ENCODE measurements at places on chromosomes 13 and 19.

DNA sequence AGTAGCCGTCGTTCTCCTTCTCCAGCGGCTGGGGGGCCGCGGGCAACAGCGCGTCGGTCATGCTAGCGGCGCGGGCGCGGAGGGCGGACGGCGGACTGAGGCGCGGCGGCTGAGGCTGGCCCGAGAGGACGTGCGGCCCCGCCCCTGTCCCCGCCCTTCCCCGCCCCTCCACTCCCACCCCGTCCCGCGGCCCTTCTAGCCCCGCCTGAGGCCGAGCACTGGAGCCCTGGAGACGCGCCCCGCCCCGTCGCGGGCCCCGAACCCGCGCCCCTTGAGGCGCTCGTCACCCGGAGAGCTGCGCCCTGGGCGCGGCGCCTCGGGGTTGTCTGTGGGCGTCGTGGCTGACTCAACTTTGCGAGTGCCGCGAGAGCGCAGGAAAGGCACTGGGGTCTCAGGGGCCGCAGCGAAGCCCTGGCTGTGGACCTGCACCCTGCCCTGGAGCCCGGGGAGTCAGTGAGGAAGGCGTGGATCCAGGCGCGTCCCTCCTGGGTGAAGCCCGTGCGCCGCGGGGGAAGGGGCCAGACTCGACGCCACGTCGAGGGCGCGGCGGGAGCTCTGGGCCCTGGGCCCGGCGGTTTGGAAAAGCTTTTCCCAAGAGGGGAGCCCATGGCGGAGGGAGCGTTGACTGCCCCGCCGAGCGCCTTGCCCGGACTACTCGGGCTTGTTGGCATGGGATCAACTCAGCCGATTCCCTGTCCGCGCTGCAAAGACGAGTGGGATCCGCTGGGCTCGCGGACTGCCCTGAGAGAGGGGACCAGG lies at the start of gene RHPN2:
TSS of gene RHPN2 (minus strand) at position 97 of the 759 bp plus-strand sequence. CDS start at position 61, 36 bp downstream.
- peak; percentile 56 for DNase-seq

DNA sequence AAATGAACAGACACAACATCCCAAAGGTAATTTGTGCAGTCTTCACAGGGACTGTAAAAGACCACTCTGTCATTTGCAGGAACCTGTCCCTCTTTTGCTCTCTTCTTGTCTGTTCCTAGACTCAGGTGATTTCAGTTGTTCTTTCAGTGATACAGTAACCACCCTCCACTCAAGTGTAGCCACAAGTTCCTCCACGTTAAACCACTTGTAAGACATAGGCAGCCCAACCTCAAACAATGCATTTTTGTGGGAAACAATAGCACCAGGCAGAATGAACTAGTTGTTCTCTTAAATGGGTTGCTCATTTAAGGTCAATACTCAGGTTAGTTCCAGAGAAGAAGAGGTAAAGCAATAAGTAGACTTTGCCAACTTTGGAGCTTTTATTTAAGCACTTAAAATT lies 359.4 kb downstream of the MZT1 start:
- no peak for DNase-seq

- no peak for DNase-seq
Measured at GRCh38 chr19:16875584-16876555, 12.9 kb upstream of the F2RL3 start.

DNA sequence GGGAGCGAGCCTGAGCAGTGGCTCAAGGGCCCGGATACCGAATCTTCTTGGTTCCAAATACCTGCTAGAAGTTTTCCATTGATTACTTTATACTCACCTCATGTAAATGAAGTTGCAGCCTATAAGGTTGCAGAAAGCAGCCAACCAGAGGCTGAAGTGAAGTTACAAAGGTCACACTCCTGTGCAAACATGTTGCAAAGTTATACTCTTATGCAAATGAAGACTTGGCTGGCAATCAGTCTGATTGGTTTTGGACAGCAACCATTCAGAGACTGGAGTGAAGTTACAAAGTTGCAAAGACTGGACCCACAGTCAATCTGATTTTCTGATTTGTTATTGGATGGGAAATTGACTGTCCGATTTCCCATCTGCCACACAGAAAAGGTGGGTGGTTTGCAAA lies 152.5 kb downstream of the GGACT start:
- DNase-seq: no peak

- DNase-seq: no peak
Measured at GRCh38 chr13:97262058-97262457, 39.9 kb downstream of the MBNL2 start.

DNA sequence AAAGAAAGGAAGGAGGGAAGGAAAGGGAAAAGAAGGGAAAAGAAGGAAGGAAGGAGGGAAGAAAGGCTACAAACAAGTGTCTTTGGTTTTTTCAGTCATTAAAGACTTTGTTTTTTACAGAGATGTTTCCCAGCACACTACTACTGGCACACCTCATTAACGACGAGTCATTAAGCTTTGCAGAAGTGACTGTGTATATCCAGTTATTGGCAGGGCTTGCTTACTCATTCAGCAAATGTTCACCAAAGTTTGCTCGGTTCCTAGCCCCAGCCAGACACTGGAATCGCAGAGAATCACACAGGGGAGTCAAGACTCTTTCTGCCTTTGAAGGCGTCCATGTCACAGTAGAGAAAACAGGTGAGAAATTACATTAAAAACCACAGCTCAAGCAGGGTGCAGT lies 4.3 kb downstream of the NLRP12 start:
- DNase-seq: no peak

DNA sequence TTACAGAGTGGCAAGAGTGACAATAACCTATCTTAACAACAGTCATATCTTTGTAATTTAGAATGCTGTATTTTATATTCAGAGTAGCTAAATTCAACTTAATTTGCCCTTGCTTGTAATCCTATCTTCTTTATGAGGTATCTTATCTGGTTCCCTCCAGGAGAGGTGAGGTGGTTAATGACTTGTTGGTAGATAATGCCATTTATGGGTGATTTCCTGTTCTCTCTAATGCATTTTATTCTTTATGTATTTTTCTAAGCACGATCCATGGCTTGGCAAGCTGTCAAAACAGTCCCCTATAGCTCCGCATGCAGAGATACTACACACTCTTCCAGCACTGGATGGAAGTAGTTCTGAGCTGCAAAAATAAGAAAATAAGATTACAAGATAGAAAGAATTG lies 267.9 kb downstream of the LMO7 start:
- DNase-seq: no peak

- DNase-seq: no peak
Measured at GRCh38 chr13:42996584-42996983, 4.5 kb upstream of the EPSTI1 start.

DNA sequence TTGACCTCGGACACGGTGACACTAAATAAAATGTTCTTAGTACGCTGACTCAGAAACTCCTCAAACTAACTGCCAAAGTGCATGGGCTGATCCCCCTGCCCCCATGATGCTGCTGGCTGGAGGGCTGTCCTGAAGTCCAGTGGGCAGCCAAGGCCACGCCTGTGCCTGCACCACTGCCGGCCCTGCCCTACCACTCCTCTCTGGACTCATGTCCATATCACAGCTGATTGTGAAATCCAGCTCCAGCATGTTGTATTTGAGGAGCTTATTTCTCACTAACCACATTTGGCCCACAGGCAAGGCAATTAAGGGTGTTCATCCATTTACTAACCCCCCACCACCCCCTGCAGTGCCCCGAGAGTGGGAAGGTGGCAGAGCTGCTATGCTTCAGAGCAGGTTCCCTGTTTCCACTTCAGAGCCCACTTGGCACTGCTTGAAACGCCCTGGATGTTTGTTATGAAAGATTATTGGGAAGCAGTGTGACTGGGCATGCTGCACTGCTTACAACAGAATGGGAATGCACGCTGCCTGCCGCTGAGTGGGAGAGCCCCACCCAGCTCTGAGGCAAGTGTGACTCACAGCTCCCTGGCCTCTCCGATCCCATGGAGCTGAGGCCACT lies 114.0 kb downstream of the UQCRFS1 start:
- DNase-seq: no peak

DNA sequence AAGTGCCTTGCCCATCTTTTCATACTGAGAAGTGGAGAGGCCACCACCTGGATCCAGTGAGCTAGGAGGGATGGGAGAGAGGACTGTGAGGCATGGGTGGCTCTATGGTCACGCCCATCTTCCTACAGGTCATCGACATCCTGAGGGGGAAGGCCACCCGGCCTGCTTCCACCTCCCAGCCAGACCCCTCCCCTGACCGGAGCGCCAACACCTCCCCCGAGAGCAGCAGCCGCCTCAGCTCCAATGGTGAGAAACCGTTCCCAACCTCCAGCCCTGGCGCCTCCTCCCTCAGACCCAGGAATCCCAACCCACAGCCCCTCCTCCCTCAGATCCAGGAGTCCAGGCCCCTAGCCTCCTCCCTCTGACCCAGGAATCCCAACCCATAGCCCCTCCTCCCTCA lies 10.1 kb downstream of the BCL3 start:
- DNase-seq: no peak

GRCh38 chr13:113291129-113291528 lies 5.9 kb upstream of the LAMP1 start:
- DNase-seq: no peak

- DNase-seq: no peak
Measured at GRCh38 chr13:80499536-80500290, 158.8 kb upstream of the SPRY2 start.

GRCh38 chr19:11570039-11570462 lies 7.4 kb downstream of the ACP5 start:
- DNase-seq: no peak

GRCh38 chr19:35518313-35518712 lies 4.9 kb upstream of the DMKN start:
- DNase-seq: no peak

DNA sequence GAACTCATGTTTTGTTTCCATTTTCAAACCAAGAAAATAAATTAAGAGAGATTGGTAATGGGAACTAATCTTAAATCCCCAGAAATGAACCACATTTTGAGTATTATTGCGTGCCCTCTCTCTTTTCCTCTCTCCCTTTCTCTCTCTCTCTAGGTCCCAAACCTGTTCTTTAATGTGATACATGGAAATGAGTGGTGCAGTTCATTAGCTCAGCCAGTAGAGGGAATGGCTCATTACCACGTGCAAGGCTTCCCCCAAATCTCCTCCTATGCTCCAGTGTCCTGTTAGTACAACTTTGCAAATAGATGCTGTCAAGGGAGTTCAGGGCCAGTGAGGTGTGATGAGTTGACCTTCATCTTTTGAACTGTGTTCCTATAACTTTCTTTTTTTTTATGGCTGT lies 178.4 kb downstream of the FGF9 start:
- no peak for DNase-seq

DNA sequence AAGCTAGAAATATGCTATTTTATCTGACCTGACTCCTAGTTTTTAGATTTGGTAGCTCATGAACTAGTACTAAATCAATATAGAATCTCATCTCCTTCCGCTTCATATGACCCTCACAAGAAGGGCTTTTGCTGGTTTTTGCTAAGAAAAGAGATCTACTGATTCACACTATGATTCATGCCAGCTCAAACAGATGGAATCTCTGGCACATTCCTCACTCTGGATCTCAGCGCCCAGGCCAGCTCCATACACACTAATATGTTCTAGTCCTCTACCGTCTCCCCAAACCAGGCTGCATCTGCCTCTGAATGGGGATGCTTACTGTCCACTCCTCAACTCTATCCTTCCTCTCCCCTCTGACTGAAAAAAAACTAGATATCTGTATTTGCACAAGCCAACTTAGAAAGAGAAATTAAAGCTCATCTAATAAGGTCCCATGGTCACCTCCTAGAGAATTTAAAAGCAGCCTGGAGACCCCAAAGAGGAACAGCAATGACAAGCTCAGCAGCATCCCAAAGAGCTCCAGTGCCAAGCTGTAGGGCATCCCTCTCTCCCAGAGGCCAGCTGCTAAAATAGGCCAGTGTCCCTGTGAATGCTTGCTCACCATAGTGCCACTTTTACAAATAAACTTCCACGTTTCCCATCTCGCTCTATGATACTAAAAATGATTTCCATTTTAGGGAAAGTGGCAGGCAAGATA lies 74.9 kb downstream of the LHFPL6 start:
- DNase-seq: no peak

DNA sequence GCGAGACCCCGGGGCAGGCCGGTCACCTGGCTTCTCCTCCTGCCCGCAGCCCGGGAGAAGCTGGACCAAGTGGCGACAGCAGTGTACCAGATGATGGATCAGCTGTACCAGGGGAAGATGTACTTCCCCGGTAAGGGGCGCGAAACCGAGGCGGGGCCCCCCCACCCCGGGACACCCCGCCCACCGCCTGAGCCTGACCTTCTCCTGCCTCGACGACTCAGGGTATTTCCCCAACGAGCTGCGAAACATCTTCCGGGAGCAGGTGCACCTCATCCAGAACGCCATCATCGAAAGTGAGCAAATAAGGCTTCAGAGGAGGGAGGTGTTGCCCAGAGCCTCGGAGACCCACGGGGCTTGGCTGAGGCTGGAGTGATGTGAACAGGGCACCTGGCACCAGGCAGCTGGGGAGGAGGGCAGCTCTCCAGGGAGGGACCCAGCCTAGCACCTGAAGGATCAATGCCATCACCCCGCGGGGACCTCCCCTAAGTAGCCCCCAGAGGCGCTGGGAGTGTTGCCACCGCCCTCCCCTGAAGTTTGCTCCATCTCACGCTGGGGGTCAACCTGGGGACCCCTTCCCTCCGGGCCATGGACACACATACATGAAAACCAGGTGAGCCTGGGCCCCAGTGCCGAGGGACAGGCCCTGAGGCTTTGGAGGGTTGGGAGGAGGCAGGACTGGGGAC lies 629 bp downstream of the IZUMO4 start:
- DNase-seq: no peak

GRCh38 chr13:31036731-31037695 lies 104.6 kb downstream of the TEX26 start:
- DNase-seq: no peak

DNA sequence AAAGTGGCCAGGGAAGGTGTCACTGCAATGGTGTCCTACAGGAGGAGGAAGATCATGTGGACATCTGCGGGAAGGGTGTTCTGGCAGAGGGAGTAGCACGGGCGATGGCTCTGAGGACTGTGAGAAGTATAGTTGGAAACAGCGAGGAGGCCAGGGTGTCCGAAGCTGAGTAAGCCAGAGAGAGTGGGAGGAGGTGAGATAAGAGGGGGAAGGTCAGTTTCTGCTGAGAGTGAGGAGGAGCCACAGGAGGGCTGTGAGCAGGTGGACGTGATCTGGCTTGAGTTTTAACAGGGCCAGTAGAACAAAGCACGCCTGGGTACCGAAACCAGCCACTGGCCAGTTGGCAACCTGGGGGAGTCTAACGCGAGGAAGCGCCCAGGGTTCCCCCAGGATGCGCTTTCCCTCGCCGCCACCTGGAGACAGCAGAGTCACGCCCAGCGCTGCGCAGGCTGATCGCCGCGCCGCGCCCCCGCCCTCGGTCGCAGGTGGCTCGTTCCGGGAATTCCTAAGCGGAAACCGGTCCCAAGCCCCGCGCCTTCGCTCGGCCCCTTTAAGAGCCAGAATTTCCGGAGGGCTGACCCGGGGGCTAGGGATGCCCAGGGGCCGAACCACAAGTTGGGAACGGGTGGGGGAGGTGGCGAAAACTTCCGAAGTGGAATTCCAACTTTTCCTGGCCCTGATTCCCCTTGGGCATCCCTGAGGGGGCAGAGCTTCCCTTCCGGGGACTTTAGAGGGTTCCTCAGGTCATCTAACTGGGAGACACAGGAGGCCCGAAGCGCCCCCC lies 1.1 kb upstream of the LSR start:
- DNase-seq: no peak

GRCh38 chr13:99905224-99905623 lies 66.3 kb downstream of the ZIC5 start:
- no peak for DNase-seq

Measured in stimulated activated CD8-positive, alpha-beta memory T cell treated with anti-CD3 and anti-CD28 coated beads, Interleukin-7, amount 100 ng/mL, for 48 hours (primary cell).